Stimulated activated naive CD4-positive, alpha-beta T cell (primary cell): ENCODE measurements at places on chromosomes 6 and 20.

- no peak for DNase-seq
Observed at GRCh38 chr6:47396401-47397069, 81.1 kb upstream of the CD2AP start.

GRCh38 chr6:108116546-108117426 is 42.2 kb upstream of the OSTM1 start:
- DNase-seq = no peak

DNA sequence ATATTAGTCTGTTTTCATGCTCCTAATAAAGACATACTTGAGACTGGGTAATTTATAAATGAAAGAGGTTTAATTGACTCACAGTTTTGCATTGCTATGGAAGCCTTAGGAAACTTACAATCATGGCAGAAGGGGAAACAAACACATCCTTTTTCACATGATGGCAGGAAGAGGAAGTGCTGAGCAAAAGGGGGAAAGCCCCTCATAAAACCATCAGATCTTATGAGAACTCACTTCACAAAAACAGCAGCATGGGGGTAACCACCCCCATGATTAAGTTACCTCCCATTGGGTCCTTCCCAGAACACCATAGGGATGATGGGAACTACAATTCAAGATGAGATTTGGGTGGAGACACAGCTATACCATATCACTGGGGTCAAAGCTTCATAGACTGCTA is 254.2 kb downstream of the ERMARD start:
- no peak for DNase-seq

GRCh38 chr6:105844275-105844883 is 241.8 kb upstream of the PRDM1 start:
- DNase-seq = no peak

DNA sequence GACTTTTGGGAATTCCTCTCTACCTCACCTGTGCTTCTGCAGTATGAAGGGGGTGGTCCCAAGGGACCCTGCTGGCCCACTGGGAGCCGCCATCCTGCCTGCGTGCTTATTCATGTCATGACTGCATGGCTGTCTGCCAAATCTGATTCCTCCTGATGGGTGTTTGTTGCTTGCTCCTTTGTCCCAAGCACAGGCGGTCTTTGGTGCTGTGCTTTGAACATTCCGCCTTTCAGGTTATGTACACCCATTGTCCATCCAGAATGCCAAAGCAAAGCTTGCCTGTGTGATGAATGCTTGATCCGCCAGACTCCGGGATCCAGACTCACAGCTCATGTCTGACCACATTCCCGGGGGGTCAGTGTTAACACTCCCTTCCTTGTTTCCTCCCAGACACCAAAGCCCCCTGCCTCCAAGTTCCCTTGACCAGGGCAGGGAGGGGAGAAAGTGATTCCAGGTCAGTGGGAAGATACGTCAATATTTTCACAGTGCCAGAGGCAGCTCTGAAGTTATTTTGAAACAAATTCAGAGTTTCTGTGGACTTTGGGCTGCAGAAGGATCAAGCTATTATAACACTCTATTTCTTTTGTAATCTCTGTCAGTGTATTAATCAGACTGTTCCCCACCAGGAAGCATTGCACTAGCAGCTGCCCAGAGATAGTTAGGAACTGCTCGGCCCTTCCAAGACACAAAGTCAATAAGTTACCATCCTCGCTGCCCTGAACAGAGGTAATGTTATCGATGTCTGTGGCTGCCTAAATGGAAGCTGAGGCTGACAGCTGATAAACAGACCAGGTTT is 9.5 kb downstream of the DAAM2 start:
- no peak for DNase-seq

- DNase-seq = no peak
Observed at GRCh38 chr6:72783666-72784065, 161.8 kb downstream of the KCNQ5 start.

DNA sequence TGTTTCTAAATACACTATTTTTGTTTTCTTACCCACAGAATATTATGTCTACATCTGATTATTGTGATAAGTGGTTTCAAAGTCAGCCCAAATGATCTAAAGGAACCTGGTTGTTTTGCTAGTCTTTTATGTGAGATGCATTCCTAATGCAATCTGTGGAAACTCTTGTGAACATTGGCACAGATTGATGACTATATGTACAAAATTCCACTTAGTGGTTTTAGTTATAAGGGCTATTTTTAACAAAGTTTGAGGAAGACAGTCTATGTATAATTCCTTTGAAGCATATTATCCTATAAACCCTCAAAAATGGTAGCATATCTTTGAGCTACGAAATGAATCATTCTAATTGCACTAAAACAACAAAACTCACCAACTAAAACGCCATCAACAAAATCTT is 140.9 kb downstream of the GRIK2 start:
- no peak for DNase-seq

DNA sequence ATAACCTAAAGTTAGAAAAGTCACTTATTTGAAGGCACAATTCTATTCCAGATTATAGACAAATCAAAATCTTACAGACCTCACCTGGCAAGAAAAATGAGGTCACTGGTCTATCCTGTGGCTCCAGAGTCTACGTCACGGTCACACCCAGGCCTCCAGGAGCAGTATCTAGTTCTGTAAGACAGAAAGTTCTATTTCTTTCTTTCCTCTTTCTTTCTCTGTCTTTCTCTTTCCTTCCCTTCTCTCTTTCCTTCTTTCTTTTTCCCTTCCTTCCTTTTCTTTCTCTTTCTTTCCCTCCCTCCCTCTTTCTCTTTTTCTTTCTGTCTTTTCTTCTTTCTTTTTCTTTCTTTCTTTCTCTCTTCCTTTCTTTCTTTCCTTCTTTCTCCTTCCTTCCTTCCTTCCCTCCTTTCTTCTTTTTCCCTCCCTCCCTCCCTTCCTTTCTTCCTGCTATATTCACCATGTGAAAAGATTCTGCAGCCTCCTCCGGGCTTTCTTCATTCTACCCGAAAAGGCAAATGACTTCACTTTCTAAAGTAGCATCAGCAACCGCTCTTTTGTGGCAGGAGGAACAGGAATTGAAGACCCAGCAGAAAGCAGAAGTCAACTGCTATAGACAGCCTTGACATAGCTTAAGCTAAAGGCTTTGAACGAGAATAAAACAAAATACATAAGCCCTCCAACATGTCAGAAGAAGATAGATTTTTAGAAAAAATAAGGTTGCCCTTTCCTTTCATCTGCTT is 83.9 kb upstream of the SIRPG start:
- no peak for DNase-seq

DNA sequence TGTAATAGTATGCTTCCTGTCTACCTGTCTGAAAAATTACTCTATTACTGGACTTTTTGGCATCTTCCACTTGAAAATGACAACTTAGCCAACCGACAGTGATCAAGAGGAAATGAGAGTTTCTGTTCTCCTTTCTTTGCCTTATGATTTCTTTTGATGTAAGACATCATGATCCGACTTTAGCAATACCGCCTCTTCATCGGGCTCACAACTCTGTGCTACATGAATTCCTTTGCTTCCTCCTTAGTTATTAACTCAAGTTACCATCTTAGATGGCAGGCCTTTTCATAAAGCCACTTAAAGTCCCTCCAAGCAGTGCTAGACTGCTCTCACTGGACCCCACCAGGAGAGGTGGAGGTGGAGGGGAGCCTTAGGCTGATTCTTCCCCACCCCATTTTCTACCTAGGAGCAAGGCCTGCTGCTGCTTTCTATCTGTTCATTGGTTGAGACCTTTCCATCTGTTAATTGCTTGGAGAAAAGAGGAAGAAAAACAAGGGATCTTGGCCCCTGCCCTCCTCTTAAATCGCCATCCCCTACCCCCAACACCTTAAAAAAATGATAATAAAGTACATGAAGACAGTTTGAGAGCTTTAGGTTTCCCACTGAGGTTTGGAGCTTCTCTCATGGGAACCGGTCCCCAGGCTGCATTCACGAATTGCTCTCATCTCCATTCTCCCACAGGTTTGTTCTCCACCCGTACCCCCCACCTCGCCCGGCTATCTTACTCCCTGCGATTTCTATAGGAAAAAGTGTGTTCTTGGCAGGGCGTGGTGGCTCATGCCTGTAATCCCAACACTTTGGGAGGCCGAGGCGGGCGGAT is 21.6 kb upstream of the MCM3 start:
- peak; percentile 24 for DNase-seq

GRCh38 chr6:36665180-36665579 is 13.3 kb upstream of the CDKN1A start:
- no peak for DNase-seq

GRCh38 chr6:18564775-18565174 is 177.6 kb downstream of the RNF144B start:
- DNase-seq = no peak

DNA sequence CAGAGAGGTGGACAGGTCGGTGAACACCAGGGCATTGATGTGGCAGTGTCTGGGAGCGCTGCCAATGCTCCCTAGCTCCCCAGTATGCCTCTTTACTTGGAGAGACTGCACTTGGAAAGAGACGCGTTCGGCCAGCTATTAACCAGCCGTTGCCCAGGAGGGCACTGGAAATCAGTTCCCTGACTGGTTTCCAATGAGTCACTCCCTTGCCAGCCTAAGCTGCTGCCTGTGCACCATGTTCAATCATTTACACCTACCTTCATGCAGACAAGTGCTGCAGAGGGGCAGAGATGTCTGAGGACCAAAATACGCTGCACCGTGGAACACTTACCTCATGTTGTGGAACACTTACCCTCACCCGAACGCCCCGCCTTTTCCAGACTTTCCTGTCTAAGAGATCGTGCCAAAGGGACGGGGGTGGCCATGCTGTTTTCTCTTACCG is 151.6 kb downstream of the SOBP start:
- DNase-seq = no peak

- no peak for DNase-seq
Observed at GRCh38 chr20:1619861-1620444, at the start of gene SIRPB1. SIRPB1 (minus strand) TSS chr20:1620009; CDS start chr20:1619944, 65 bp downstream.

DNA sequence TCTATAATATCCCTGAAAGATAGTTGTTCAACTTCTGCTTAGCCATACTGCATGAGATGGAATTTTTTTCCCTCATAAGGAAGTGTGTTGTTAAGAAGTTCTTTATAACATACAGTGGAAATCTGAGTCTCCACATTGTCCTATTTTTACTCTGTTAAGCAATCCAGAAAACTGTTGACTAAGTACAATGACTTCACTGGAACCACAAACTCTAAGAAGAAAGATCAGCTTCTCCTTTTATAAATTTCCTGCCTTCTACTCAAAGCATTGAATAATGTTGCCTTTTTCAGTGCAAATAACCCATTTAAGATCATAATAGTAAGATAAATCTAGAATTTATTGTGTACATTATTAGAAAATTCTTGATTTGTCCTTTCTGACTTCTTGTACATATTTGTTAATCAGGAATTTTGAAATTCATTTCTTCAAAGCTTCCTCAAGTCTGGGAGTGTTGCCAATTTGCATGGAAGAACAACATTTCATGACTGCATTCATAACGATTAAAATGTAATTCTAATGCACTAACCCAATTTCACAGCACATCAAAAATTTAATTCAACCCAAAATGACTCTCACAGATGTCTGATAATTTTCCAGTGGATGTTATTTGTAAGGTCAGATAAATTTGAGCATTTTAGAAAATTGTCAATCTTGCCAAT is 45.6 kb upstream of the ANKEF1 start:
- no peak for DNase-seq

GRCh38 chr20:47421076-47421475 is 64.6 kb upstream of the ZMYND8 start:
- no peak for DNase-seq

GRCh38 chr6:161890133-161890831 is 616.4 kb upstream of the AGPAT4 start:
- no peak for DNase-seq

GRCh38 chr20:37337208-37337991 is 8.5 kb upstream of the SRC start:
- no peak for DNase-seq

- DNase-seq = peak; percentile 64
Observed at GRCh38 chr6:106194949-106195921, 109.1 kb downstream of the PRDM1 start.

- DNase-seq = no peak
Observed at GRCh38 chr6:149059557-149059956, 258.0 kb upstream of the TAB2 start.

DNA sequence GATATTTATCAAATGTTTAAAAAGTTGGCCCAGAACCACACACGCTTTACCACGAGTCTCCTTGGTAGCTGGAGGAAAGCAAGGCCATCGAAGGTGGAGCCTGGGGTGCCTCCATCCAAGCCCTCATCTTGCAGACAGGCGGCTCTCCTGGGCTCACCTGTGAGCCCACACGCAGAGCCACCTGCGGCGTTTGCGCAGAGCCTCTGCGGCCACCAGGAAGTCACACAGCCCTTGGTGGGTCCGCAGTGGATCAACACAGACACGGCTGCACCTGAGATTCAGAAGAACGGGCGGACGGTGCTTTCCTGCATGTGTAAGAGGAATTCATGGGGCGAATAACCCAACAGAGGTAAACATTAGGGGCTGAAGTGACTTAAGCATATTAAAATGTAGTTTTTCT is 24.5 kb upstream of the SMOC2 start:
- DNase-seq = no peak

- DNase-seq = no peak
Observed at GRCh38 chr6:131858765-131859415, 51.1 kb downstream of the ENPP1 start.

GRCh38 chr6:1076531-1077459 is 235.1 kb upstream of the FOXQ1 start:
- no peak for DNase-seq

- DNase-seq = no peak
Observed at GRCh38 chr6:150334790-150335783, 33.7 kb upstream of the IYD start.

DNA sequence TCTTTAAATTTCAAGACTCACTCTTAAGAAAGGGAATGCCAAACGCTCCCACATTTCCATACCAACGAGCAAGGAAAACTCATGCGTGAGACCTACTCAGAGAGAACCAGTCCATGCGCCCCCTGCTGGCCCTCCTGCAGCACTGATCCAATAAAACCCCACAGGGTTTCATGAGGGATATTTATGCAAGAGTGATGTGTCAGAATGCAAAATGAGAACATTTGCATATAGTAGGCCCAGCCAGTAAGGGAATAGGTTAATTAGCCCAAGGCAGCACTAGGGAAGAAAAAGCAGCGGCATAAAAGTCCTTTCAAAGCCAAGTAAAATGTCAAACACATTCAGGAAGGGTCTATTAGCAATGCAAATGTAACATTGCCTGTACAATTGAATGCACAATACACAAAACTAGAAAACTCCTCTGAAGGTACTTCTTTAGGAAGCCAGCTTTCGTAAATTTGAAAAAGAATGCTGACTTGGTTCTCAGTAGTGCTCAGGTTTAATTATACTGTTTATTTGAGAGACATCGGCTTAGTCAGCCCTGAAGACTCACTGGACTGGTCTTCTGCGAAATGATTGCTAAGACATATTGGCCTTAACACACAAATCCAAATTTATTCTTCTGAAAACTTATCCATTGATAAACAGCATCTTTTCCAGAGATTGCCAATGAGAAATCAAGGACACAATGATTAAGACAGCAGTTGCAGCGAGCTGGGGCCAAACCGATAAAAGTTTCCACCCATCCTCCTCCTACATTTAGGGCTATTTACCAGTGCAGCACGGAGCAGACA is 93.2 kb downstream of the GMPR start:
- peak; percentile 37 for DNase-seq

GRCh38 chr6:87705070-87705691 is 3.1 kb upstream of the AKIRIN2 start:
- no peak for DNase-seq
